Psoas muscle (tissue), 8 donors: ENCODE measurements at places on chromosomes 13 and 19.

DNA sequence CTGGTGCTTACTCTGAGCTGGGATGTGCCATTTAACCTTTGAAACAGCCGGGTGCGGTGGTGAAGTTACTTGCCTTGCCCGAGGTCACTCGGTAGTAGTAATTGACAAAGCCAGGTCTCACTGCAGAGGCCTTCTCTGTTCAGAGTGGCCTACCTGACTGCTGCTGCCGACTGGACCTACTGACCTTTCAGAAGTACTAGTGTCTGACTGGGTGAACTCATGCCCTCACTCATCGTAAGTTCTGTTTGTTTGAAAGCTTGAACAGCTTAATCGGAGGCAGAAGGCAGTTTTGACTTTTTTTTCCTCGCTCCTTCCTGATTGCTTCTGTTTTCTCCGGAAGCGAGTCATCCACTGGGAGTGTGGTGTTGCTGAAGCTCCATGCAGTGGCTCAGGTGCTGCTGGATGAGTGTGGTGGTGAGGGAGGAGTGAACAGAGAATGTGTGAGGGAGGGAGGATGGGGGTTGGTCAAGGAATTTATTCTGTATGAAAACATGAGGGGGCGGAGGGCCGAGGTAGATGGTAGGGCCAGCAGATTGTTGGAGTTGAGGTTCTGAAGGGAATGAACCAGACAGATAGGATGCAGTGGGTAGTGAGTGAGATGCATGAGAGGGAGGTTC, 2.7 kb downstream of the SPINT2 start:
- H3K27ac ChIP-seq, result no peak overlapping the region
- H3K36me3 ChIP-seq, result no peaks in the 10 kb centered on the region
- no peak for DNase-seq
- H3K4me3 ChIP-seq, result no peak overlapping the region
- peaks cover 7% of the 10 kb centered on the region for H3K27me3 ChIP-seq

GRCh38 chr13:48662226-48662625, 8.5 kb downstream of the CYSLTR2 start:
- no peak overlapping the region for H3K4me3 ChIP-seq
- DNase-seq, result no peak
- H3K27ac ChIP-seq, result no peak overlapping the region
- H3K27me3 ChIP-seq, result no peaks in the 10 kb centered on the region
- no peaks in the 10 kb centered on the region for H3K36me3 ChIP-seq

GRCh38 chr13:107865318-107865575, 350.1 kb downstream of the LIG4 start:
- no peak for DNase-seq
- no peak overlapping the region for H3K27ac ChIP-seq
- H3K4me1 ChIP-seq, result no peaks in the 10 kb centered on the region

- H3K27me3 ChIP-seq, result no peaks in the 10 kb centered on the region
- H3K36me3 ChIP-seq, result no peaks in the 10 kb centered on the region
- no peak overlapping the region for H3K27ac ChIP-seq
- no peak for DNase-seq
- H3K4me3 ChIP-seq, result no peak overlapping the region
These were observed 898.9 kb upstream of the MIR17HG start for GRCh38 chr13:90448466-90449037.

GRCh38 chr13:32446773-32447465, 19.0 kb upstream of the N4BP2L1 start:
- no peak for DNase-seq
- H3K4me1 ChIP-seq, result peaks cover 4% of the 10 kb centered on the region
- no peak overlapping the region for H3K4me3 ChIP-seq
- H3K27ac ChIP-seq, result no peak overlapping the region
